Natural killer cell treated with Interleukin-12 subunit alpha and Interleukin-12 subunit beta and Interleukin-15 and Interleukin-18, amount 100 ng/mL, for 72 hours (primary cell): ENCODE measurements at places on chromosomes 7 and 10. TPM values are rescaled to one million over a fixed set of nuclear protein-coding genes. Genes with fewer than 3 reads are reported as not detected.

DNA sequence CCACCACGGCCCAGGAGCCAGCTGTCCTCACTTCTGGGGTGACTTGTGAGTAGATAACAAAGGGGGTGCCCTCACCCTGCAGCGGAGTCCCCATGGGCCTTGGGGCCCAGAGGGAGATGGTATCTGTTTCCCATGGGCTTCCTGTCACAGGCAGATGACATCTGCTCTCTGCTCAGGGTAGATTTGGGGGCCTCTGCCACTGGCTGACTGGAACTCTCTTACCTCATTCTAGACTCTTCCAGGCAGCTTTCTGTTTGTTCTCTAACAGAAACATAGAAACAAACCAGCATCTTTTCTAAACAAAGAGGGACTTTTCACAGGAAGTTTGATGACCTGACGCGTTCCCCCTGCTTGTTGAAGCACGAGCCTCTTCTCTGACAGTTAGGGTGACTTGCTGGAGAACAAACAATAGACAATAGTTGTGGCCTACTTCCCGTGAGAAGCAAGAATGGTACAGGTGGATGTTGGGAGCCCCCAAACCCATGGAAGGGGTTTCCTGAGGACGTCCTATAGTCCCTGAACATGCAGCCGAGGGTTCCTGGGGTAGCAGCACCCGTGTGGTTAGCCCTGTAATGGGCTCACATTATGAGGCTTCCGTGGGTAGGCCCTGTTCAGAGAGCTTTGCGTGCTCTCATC lies 61.6 kb downstream of the GRK5 start:
- no peaks in the 10 kb centered on the region for H3K27me3 ChIP-seq
- peak overlapping the region; percentile 80 for H3K4me3 ChIP-seq
- no peaks in the 10 kb centered on the region for H3K36me3 ChIP-seq
- peaks cover 56% of the 10 kb centered on the region for H3K4me1 ChIP-seq
- H3K27ac ChIP-seq, result peak overlapping the region; percentile 96

GRCh38 chr7:115178835-115179234 lies 256.9 kb downstream of the MDFIC start:
- no peak for DNase-seq
- peaks cover 7% of the 10 kb centered on the region for H3K4me1 ChIP-seq
- H3K36me3 ChIP-seq, result peaks cover 1% of the 10 kb centered on the region
- H3K27ac ChIP-seq, result no peak overlapping the region

Gene PITRM1
- 70.4 TPM for total RNA-seq

Gene WNT8B
- not detected for total RNA-seq

GRCh38 chr7:107068156-107068555 lies 23.7 kb downstream of the PRKAR2B start:
- no peaks in the 10 kb centered on the region for H3K36me3 ChIP-seq
- H3K4me1 ChIP-seq, result no peaks in the 10 kb centered on the region
- peaks cover 5% of the 10 kb centered on the region for H3K27me3 ChIP-seq

Gene SYT15
- total RNA-seq, result 0.81 TPM

Gene CPN1
- not detected for total RNA-seq

DNA sequence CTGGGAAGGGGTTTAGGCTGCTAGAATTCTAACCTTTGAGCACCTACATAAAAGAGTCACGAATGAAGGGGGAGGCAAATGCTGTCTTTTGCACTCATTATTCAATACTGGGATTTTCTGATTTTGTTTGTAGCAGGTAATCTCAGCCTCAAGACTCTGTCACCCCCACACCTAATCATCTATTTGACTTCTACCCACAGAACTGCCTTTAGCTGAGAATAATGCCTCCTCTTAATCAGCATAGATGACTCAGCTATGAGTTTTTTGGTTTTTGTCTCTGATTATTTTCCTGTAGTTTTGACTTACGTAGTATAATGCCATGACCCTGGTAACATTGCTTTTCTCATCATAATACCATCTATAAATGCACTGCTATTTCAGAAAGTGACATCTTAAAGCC lies 42.7 kb upstream of the CACNB2 start:
- H3K36me3 ChIP-seq, result no peaks in the 10 kb centered on the region
- no peak overlapping the region for H3K27ac ChIP-seq
- H3K4me1 ChIP-seq, result no peaks in the 10 kb centered on the region
- no peak for DNase-seq
- no peak overlapping the region for H3K4me3 ChIP-seq

Gene PRSS37
- not detected for total RNA-seq

Gene FAM24A
- total RNA-seq, result not detected

DNA sequence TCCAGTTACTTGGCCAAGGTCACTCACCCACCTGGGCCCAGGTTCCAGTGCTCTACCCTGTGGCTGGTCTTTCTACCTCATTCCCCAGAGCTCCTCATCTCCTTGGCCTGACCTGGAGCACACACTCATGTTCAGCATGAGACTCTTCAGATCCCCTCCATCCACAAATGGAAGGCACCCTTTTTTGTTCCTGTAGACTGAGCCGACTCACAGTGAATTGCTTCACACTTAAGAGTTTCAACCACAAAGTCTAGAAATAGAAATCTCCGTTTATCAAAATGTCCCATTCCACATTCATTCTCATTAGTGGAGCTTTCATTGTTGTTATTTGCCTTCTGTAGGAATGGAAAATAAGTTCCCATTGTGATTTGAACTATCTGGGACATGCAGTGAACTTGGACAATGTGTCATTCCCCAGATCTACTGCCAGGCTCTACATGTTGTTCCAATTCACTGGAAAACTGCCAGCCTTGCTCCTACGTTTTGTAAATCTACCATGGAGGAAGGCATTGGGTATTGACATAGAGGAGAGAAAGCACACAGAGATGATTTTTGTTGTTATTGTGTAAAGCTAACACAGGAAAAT lies 125.3 kb upstream of the CELF2 start:
- no peak for DNase-seq
- no peaks in the 10 kb centered on the region for H3K4me1 ChIP-seq
- H3K36me3 ChIP-seq, result no peaks in the 10 kb centered on the region
- no peak overlapping the region for H3K4me3 ChIP-seq
- H3K27me3 ChIP-seq, result peaks cover 21% of the 10 kb centered on the region
- no peak overlapping the region for H3K27ac ChIP-seq

Gene GPR85
- total RNA-seq, result 0.08 TPM

GRCh38 chr7:111409714-111410422 lies 152.4 kb downstream of the IMMP2L start:
- H3K4me3 ChIP-seq, result no peak overlapping the region
- H3K4me1 ChIP-seq, result no peaks in the 10 kb centered on the region
- no peak overlapping the region for H3K27ac ChIP-seq
- no peak for DNase-seq
- no peaks in the 10 kb centered on the region for H3K36me3 ChIP-seq

Gene GALNT17
- total RNA-seq, result not detected

Gene ERVW-1
- total RNA-seq, result not detected

DNA sequence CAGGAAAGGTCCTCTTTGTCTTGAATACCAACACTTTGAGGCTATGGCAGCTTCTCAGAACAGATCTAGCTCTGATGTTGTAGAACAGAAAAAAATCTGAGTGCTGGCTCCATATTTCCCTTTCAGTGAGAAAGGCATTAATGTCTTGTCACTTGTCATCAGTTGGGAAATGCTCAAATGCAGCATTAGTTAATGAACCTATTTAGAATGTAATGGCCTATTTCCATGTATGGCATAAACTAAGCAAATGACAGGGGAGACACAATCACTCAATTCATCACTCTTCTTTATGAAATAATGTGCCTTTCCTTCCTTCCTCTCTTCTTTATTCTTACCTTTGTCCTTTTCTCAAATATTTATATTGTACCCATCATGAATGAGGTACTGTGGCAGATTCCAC lies 5.0 kb upstream of the STAMBPL1 start:
- no peak for DNase-seq
- peaks cover 7% of the 10 kb centered on the region for H3K27me3 ChIP-seq
- H3K36me3 ChIP-seq, result no peaks in the 10 kb centered on the region
- peaks cover 15% of the 10 kb centered on the region for H3K4me1 ChIP-seq

Gene RBP3
- not detected for total RNA-seq

- peaks cover 54% of the 10 kb centered on the region for H3K36me3 ChIP-seq
- no peak for DNase-seq
- no peaks in the 10 kb centered on the region for H3K27me3 ChIP-seq
These were observed 105.7 kb downstream of the CCNY start for GRCh38 chr10:35442028-35442427.

GRCh38 chr7:155333346-155334234 lies 35.9 kb downstream of the INSIG1 start:
- H3K4me3 ChIP-seq, result no peak overlapping the region
- H3K27me3 ChIP-seq, result no peaks in the 10 kb centered on the region
- H3K4me1 ChIP-seq, result peaks cover 8% of the 10 kb centered on the region
- H3K27ac ChIP-seq, result no peak overlapping the region
- no peak for DNase-seq

- H3K4me3 ChIP-seq, result no peak overlapping the region
- H3K27ac ChIP-seq, result no peak overlapping the region
- no peak for DNase-seq
- H3K27me3 ChIP-seq, result no peaks in the 10 kb centered on the region
- H3K36me3 ChIP-seq, result peaks cover 5% of the 10 kb centered on the region
These were observed 23.8 kb upstream of the GSDME start for GRCh38 chr7:24781106-24781505.

GRCh38 chr7:108459922-108460551 lies 3.8 kb upstream of the NRCAM start:
- no peak overlapping the region for H3K27ac ChIP-seq
- peaks cover 6% of the 10 kb centered on the region for H3K4me1 ChIP-seq
- no peak overlapping the region for H3K4me3 ChIP-seq
- peaks cover 48% of the 10 kb centered on the region for H3K27me3 ChIP-seq
- no peak for DNase-seq

Gene OR6V1
- total RNA-seq, result not detected

DNA sequence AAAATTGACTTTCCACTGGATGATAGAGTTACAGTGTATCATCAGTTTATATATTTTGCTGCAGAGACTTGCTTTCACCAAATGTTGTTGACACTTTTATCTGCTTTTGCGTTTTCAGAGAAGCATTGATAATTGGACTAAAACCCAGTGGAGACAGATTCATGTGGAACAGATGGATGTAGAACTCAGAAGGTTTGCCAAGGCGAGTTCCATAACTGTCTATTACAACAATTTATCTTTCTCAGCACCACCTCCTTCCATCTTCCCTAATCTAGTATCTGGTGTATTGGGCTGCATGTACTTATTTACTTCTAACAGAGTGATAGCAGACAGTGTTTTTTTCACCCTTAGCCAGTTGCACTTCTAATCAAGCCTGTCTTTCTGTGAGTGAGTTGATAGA lies 73.3 kb downstream of the DNAH11 start:
- no peaks in the 10 kb centered on the region for H3K36me3 ChIP-seq
- H3K4me3 ChIP-seq, result no peak overlapping the region
- no peaks in the 10 kb centered on the region for H3K4me1 ChIP-seq
- DNase-seq, result no peak

DNA sequence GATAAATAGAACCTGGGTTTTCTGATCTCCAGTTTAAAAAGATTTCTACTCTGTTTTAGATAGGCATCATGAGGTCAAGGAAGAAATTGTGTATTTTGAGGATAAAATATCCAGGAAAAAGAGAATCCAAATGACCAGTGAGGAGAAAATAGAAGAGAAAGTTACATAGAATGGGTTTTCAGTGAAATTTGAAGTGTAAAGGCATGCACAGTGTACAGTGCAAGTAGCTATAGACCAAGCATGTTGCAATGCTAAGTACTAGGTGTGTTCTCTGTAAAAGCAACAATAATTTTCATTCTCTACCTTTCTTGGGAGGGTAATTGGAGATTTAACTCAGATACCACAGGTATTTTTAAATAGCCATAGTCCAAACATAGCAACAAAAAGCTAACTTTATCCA lies 22.6 kb downstream of the CDK1 start:
- H3K27me3 ChIP-seq, result no peaks in the 10 kb centered on the region
- no peaks in the 10 kb centered on the region for H3K4me1 ChIP-seq
- no peak for DNase-seq
- no peak overlapping the region for H3K4me3 ChIP-seq
- H3K27ac ChIP-seq, result no peak overlapping the region
